ENCODE measurements at places on chromosomes 6 and 20.

GRCh38 chr6:155647354-155647753 is 191.7 kb upstream of the NOX3 start:
- no peak for DNase-seq

- DNase-seq = no peak
Measured at GRCh38 chr6:43943099-43943766, 173.2 kb downstream of the VEGFA start.

DNA sequence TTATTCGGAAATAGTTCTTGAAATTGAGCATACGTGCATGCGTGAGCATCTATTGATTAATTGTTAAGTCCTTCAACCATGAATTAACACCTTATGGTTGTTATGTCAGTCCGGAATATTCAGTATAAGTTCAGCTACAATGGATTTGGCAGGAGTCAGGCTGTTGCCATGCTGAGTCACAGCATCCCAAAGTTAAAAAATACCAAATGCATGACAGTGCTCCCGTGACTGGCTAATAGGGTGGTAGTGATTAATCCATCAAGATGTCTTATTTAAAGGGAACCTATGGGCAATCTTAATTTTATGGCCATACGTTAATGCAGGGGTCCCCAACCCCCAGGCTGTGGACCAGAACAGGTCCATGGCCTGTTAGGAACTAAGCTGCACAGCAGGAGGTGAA is 10.5 kb downstream of the RAE1 start:
- no peak for DNase-seq

- DNase-seq = no peak
Measured at GRCh38 chr6:73713426-73714147, 17.6 kb downstream of the CD109 start.

DNA sequence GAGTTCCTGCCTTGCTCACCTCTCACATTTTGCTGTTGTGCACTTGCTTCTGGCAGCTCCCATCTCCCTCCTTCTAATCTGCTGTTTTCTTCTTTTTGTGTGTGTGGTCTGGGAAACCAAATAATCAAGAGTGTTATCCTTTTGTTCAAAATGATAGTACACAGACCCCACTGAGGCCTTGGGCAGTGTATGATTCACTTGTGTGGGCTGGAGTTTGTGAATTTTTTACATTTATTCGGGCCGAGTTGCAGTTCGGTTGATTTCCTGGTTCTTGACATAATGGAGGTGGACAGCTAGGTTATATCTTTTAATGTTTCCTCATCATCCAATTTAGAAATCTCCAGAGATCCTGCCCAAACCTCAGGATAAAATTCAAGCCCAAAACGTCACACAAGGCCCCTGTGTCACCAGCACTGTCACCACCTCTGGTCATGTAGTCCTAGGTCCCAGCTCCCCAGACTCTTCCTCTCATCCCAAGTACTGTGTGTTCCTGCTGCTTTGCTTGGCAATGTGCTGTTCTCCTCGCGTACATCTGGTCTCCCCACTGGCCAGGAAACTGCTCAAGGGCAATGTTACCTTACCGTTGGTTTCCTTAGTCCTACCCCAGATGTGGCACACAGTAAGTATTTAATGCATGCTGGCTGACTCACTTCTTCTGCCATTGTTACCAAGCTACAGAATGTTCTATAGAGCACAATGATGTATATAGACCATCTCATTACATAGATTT is 55.7 kb upstream of the PHACTR2 start:
- DNase-seq = no peak

DNA sequence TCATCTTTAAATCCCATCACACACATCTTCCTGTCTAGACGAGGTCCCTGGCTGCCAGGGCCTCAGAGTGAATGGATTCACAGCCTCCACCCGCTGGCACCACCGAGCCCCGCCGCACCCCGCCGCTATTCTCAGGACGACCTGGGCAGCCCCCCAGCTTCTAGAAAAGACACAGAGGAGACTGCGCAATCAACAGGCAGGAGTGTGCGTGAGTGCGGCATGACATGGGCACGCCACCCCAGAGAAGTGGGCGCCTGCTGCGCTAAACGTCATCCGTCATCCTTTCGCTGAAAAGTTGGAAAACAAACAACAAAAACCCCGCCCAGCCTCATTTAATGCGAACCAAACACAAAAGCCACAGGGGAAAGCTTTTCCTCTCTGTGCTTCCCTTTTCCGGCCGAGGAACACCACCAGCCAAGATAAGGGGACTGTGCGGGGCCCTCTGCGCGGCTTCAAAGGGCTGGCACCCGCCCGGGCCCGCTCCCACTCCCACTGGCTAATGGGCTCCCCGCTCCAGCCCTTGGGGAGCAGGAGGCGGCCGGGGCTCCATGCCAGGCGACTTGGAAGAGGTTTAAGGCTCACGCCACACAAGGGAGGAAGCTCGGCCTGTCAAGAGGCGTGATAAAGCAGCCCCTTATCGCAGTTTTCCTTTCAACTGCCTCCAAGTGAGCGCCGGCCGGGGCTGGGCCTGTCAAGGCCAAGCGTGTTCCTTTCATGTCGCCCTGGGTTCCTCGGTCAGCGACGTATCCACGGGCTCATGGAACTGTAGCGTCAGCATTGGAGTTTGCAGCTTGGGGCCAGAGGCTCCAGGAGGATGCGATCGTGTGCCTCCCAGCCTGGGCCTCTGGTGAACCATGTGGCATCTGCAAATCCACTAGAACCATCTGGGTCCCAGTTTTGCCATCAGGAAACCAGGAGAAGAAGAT is 50.1 kb downstream of the NFATC2 start:
- DNase-seq = no peak

GRCh38 chr6:71642793-71643192 is 243.6 kb upstream of the RIMS1 start:
- no peak for DNase-seq

DNA sequence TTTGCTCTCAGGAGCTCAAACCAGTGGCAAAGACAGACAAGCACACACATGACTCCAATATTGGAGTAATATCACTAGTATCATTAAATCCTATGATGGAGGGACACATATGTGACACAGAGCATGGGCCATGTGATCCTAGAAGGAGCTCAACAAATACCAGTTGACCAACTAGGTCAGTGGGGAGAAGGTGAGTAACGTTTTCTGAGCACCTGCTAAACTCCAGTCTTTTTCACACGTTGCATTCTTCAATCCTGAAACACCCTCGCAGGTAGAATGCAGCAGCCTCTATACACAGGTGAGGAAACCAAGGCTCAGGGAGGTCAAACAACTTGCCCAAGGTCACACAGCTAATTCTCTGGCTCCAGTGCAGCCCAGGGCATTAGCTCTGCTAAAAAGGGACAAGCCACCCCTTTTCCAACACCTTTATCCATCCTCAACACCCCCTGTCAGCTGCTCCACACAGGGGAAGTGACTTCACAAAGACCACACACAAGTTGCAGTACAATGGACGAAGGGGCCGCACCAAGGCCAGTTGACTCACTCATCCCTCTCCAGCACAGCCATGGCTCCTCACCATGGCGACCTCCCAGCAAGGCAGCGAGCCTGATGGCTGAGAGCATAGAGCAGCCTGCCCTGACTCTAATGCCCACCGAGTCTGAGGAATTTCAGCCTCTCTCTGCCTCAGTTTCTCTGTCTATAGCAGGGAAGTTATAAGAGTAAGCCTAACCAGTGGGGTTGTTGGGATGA is 4.4 kb downstream of the CAPN11 start:
- DNase-seq = no peak

DNA sequence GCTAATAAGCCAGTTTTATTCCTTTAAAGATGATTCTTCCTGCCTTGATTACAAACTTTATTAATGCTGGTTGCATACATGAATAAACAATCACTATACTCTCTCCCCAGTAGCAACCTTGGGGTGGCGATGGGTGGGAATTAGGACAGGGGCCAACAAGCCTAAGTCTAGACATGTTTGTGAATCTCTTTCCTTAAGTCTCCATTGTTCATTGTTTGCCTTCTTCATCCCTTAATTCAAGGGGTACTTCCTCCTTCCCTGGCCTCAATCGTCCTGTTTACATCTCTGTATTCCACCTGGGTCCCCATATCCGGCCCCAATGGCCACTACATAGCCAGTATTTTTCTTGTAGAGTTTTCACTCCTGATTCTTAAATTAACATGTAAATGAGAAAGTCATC is 66.0 kb downstream of the ARHGAP18 start:
- no peak for DNase-seq

DNA sequence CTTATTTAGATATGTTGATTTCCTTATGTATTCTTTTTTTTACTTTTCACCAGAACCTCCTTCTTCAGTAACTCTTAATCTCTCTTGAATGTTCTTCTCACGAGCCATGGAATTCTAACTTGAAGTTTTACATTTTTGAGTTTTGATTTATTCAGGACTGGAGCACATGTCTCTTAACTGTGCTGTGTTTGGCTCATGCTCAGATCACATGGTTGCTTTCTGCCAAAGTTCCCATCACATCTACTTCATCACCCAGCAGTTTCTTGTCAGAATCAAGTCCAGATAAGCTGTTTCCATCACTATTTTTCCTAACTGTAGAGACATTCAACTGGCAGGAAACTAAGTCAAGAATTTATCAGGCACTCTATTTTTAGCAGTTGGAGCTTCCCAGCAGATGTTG is 31.7 kb downstream of the SLC35A1 start:
- no peak for DNase-seq

DNA sequence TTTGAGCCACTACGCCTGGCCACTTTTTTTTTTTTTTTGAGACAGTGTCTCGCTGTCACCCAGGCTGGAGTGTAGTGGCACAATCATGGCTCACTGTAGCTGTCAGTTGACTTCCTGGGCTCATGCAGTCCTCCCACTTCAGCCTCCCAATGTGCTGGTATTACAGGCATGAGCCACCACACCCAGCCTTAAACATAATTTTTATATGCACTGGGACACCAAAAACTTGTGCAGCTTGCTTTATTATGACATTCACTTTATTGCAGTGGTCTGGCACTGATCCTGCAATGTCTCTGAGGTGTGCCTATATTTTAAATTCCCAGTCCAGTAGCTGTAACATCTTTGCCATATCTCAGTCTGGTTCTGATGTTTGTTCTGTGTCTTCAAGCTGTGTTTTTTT is 34.7 kb downstream of the KAT14 start:
- no peak for DNase-seq

- no peak for DNase-seq
Measured at GRCh38 chr6:17971128-17972073, 16.0 kb downstream of the KIF13A start.

GRCh38 chr20:33444797-33445560 is 1.4 kb upstream of the SNTA1 start:
- DNase-seq = no peak

GRCh38 chr6:149109397-149110070 is 208.0 kb upstream of the TAB2 start:
- DNase-seq = no peak

DNA sequence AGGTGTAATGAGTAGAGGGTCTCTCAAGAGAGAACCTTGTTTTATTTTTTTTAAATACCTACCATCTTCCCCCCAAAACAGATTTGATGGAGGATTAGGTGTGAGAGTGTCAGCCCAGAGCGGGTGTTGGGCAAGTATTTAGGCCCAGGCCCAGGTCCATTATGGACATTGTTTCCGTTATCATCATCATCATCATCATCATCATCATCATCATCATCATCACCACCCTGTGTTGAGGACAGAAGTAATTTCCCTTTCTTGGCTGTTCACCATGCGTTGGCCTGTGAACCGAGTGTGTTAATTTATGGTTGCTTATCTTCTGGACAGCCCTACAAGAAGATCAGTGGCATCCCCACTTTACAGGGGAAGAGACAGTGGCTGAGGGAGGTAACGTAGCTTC is 28.6 kb downstream of the PSMF1 start:
- DNase-seq = no peak

- DNase-seq = no peak
Measured at GRCh38 chr6:43842231-43842794, 72.3 kb downstream of the VEGFA start.

DNA sequence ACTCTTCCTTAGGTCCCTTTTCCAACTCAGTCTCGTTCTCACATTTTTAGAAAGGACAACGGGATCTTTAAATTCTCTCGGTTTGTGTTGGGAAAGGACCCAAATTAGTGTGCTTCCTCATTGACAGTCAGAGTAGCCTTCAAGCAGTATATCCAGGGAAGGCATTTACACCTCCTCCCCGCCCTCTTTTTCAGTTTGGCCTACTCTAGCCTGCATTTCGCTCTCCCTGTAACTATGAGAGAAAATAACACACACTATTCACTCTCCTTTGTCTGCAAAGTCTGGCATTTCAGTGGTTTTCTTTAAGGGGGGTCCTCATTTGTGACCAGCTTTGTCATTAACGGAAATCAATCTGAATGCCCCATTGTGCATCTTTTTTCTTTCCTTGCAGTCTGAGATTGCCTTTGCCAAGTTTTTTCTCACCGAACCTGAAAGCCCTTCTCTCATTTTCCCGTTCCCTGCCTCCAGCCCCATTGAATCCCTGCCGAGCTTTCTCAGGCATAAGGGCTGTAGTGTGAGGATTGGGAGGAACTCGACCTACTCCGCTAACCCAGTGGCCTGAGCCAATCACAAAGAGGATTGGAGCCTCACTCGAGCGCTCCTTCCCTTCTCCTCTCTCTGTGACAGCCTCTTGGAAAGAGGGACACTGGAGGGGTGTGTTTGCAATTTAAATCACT is 393 bp upstream of the FABP7 start:
- DNase-seq = no peak

GRCh38 chr6:5674141-5674540 is 332.6 kb downstream of the NRN1 start:
- no peak for DNase-seq

DNA sequence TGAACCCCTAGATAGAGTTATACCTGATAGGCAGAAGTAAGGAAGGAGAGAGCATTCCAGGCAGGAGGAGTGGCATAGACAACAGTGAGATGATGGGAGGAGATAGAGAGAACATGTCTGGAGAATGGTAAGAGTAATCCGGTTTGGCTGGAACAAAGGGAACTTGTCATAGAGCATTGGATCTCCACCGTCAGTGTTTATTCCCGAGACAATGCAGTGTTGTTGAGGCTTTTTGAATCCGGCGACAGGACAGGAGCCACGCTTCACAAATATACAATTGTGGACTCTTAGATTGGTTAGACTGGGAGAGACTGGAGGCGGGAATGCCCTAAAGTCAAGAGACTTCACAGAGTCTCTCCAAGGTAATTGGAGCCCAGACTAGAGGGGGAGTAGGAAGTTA is 119.8 kb downstream of the ANKS1A start:
- DNase-seq = no peak

- DNase-seq = no peak
Measured at GRCh38 chr6:158512809-158513208, 47.1 kb upstream of the TMEM181 start.

- DNase-seq = no peak
Measured at GRCh38 chr6:129215916-129216520, 333.1 kb downstream of the LAMA2 start.

- DNase-seq = no peak
Measured at GRCh38 chr6:166153966-166154365, 13.7 kb downstream of the TBXT start.

DNA sequence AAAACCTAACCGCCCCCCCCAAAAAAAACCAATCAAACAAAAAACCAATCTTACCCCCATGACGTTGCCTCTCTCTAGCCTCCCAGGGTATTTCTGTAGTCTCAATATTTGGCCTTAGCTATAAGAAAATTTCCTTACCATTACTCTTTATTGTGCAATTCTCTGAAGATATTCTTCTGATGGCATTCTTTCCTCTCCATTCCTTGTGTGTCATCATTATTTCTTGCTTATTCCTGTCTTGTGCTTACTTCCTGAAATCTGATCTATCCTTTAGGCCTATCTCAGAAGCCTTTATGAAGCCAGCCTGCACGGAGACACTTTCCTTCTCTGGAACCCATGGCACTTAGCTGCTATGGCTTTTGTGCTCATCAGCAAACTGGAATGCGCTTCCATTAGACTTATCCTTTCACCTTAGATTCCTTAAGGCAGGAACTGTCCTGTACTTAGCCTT is 65.9 kb upstream of the DDR1 start:
- no peak for DNase-seq

Data from AML-193 (cell line).